ENCODE measurements at places on chromosomes 16 and 17. TPM values are rescaled to one million over a fixed set of nuclear protein-coding genes. Genes with fewer than 3 reads are reported as not detected.

DNA sequence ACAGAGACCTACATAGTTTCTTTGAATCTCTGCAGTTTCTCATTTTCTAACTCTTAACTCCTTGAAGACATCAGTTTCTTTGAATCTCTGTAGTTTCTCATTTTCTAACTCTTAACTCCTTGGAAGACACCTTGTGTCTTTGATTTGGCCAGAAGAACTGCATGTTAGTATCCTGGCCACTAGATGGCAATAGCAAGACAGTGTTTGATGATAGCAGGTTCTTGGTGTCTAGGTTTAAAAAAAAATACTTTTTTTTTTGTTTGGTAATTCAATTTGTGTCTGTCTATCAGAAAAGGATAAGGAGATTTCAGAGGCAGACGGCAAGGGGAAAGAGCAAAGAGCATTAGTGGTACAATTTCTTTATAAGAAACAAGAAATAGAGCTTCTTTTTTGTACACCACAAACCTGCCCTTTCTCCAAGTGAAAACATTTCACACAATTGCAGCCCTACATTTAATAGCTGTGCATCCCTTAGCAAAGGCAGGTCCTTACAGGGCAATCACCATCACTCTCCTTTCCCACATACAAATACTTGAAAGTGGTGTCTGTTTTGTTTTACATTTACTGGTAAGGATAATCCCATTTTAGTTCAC is 1324.9 kb upstream of the CDH8 start:
- no peak for DNase-seq

- DNase-seq: no peak
Measured at GRCh38 chr16:86524029-86524428, 13.7 kb downstream of the FOXF1 start.

DNA sequence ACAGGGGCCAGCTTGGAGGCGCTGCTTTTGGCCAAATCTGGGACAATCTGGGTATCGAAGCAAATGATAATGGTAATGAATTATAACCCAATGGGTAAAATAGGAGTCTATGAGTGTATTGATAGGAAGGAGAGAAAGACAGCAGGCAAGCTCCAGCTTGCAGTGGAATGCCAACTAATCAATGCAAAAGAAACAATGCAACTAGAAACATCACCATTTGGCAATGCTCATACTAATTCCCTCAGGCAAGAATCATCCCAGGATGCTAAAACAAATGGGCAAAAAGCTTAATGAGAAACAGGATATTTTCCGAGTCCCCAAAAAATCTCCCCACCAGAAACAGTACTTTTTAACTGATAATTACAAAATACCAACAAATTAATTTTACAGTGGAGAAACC is 64.7 kb downstream of the ADCY9 start:
- no peak for DNase-seq

- no peak for DNase-seq
Measured at GRCh38 chr16:80085606-80086005, 455.2 kb upstream of the DYNLRB2 start.

DNA sequence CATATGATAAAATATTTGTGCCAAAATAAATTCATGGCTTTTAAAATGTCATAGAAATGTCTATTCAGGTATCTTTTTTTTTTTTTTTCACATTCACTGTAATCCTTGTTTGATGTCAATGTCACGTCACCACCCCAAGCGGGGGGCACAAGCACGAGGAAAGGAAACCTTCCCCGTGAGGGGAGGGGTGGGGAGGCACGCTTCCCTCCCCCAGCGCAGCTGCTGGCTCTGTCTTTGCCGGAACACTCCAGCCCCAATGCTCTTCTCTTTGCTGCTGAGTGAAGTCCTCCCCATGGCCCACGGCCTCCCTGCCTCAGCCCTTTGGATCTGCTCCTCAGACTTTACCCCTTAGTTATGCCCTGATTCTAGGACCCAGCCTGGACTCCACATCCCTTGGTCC is 1.5 kb downstream of the SLC35G3 start:
- DNase-seq: peak; percentile 44

- no peak for DNase-seq
Measured at GRCh38 chr17:43774304-43775250, 4.2 kb downstream of the DUSP3 start.

DNA sequence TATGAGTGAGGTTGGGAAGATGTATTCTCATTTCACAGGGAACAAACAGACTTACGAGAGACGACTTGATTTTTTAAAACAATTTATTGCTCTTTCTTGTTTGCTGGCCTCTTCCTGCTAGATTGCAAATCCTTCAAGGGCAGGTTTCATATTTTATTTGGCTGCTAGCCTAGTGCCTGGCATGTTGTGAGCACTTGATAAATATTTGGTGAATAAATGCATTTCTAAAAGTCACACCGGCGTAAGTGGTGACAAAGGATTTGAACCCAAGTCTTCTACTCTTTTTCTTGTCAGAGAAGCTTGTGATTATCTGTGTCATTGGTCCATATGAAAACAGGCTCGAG is 1.4 kb downstream of the WWP2 start:
- no peak for DNase-seq

The TERB1 gene
- total RNA-seq: not detected

The MSL1 gene
- total RNA-seq: 113 TPM

The SHBG gene
- total RNA-seq: not detected

The PRAC2 gene
- not detected for total RNA-seq

The AOC3 gene
- 1.1 TPM for total RNA-seq

Measured in naive thymus-derived CD4-positive, alpha-beta T cell (primary cell).